Right forelimb (tissue), 1 donor: ENCODE measurements at places on chromosomes 6 and 20.

DNA sequence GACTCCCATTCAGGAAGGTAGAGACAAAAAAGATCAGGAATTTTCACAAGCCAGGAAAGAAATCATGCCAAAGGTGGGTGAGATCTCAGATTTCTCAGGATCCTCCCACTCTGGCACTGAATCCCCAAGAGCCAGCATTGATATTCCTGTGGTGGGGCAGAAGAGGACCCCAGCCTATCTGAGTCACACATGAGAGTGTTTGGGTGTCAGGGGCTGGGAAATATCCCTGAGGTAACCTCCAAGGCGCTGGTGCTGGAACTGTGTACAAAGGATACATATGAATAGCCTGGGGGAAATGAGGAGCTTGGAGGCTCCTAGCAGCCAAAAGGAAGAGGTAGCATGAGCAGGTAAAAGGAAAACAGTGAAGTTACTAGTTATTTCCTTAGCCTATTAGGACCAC lies 369.4 kb downstream of the BTBD9 start:
- DNase-seq, result no peak

- DNase-seq, result no peak
Measured at GRCh38 chr6:154223296-154223695, 133.3 kb downstream of the IPCEF1 start.

- DNase-seq, result no peak
Measured at GRCh38 chr6:15200087-15200486, 45.8 kb upstream of the JARID2 start.

- DNase-seq, result no peak
Measured at GRCh38 chr6:135994857-135995544, 143.5 kb downstream of the PDE7B start.

DNA sequence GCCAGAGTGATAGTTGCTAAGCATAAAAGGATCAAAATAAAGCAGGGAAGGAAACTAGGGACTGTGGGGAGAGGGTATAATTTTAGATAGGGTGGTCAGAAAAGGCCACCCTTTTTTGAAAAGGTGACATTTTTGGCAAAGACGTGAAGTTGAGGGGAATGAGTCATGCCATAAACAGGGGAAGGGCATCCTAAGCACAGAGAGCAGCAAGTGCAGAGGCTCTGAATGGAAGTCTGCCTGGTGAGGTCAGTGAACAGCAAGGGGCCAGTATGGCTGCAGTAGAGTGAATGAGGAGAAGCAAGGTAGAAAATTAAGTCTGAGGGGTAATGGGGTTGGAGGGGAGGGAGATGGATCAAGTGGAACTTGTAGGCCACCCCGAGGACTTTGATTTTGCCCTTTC lies 2.4 kb downstream of the KLC4 start:
- DNase-seq, result no peak

- no peak for DNase-seq
Measured at GRCh38 chr6:148175550-148176188, 167.0 kb upstream of the SASH1 start.
